ENCODE measurements at places on chromosomes 5 and 9. TPM values are rescaled to one million over a fixed set of nuclear protein-coding genes. Genes with fewer than 3 reads are reported as not detected.

The ANKRD18B gene
- total RNA-seq: 0.79 TPM

The SLC46A2 gene
- not detected for total RNA-seq

The LVRN gene
- not detected for total RNA-seq

The FOXD1 gene
- total RNA-seq: 6.2 TPM

The SGCD gene
- total RNA-seq: under 0.01 TPM

The SPINK9 gene
- total RNA-seq: not detected

The PSAT1 gene
- total RNA-seq: 71.5 TPM

The SLC31A1 gene
- total RNA-seq: 14.9 TPM

The FAF2 gene
- 36.1 TPM for total RNA-seq

The ALDH1B1 gene
- 25.7 TPM for total RNA-seq

The FBLL1 gene
- 0.79 TPM for total RNA-seq

The BTNL3 gene
- total RNA-seq: not detected

The GZMA gene
- total RNA-seq: not detected

The DROSHA gene
- 40.5 TPM for total RNA-seq

The INSL6 gene
- total RNA-seq: not detected

The STRBP gene
- total RNA-seq: 3.1 TPM

The SCGB3A2 gene
- not detected for total RNA-seq

The PAEP gene
- not detected for total RNA-seq

The CACNA1B gene
- total RNA-seq: under 0.01 TPM

The ITK gene
- not detected for total RNA-seq

The OTP gene
- total RNA-seq: not detected

The FOXD4L6 gene
- 0.39 TPM for total RNA-seq

The RETREG1 gene
- total RNA-seq: 15.7 TPM

The OMD gene
- not detected for total RNA-seq

The SAPCD2 gene
- 2.4 TPM for total RNA-seq

The PDE6A gene
- total RNA-seq: 0.11 TPM

The ZSWIM6 gene
- total RNA-seq: 8.4 TPM

The THBS4 gene
- total RNA-seq: 0.79 TPM

The ERCC8 gene
- total RNA-seq: 25.6 TPM

The FBN2 gene
- 194 TPM for total RNA-seq

The MEIKIN gene
- total RNA-seq: 0.54 TPM

The PCDHB7 gene
- 0.79 TPM for total RNA-seq

The BTNL8 gene
- total RNA-seq: not detected

The TMEM161B gene
- total RNA-seq: 15.3 TPM

The SPATA31A3 gene
- not detected for total RNA-seq

The ELAVL2 gene
- 0.39 TPM for total RNA-seq

The TUSC1 gene
- 18.1 TPM for total RNA-seq

The OR1N1 gene
- not detected for total RNA-seq

The RNF208 gene
- not detected for total RNA-seq

The PPP3R2 gene
- total RNA-seq: not detected
